ENCODE measurements at places on chromosomes 13 and 19.
A peak's percentile ranks its signal among the peaks of the same experiment; 100 is the strongest.

GRCh38 chr13:95073747-95074311 lies 227.4 kb downstream of the ABCC4 start:
- DNase-seq: peak; percentile 79

DNA sequence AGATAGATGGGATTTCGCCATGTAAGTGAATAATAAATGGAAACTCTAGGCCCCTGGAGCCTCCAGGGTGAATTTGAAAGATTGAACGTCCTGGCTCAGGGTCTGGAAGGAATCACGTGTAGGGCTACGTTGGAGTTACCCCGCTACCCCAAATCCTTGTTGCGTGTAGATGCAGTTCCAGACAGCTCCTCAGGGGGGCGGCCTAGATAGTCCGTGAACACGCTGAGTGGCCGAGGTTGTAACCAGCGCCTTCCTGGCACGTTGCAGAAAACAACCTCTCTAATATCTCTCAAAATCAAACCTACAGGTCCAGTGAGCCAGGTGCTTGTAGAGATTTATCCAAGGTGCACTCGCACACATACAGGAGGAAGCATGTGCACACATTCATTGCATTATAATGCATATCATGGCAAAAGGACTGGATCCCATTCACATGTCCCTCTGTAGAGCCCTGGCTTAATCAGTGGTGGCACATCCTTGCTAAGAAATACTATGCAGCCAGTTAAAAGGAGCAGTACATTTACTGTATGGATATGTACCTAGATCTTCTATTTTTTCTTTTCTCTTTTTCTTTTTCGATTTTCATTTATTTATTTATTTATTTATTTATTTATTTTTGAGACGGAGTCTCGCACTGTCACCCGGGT lies 2.5 kb upstream of the KEAP1 start:
- peak; percentile 66 for DNase-seq

DNA sequence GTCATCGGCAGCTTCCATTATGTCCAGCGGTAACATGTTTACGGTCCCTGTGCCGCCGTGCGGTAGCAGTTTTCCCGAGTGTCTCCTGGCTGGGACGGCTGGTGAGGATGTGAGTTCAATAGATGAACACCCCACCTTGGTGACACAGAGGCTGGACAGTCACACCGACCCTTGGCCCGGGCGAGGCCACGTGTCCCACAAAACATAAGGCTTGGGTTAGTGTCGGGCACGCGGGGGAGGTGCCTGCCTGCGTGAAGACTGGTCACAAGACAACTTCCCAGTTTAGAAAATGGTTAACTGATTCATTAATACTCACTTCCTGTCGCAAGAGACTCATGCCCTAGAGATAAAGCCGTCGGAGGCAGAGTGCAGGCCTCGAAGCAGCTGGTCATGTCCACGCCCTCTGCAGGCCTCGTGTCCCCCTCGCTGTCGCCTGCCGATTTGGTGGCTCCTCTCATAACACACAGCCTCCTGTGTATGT lies 17.2 kb downstream of the RASA3 start:
- DNase-seq: peak; percentile 76

DNA sequence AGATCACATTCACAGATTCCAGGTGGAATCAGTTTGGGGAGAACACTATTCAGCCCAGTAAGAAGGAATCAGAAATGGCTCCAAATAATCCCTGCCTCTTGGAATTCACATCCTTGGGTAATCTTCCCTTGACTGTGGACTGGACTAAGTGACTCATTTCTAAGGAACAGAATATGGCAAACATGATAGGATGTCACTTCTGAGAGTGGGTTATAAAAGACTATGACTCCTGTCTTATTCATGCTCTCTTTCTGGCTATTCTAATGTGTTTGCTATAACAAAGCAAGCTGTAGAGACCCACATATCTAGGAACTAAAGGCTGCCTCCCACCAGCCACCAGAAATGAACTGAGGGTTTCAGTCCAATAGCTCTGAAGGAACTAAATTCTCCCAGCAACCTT lies 37.8 kb downstream of the MBD3L2B start:
- no peak for DNase-seq

DNA sequence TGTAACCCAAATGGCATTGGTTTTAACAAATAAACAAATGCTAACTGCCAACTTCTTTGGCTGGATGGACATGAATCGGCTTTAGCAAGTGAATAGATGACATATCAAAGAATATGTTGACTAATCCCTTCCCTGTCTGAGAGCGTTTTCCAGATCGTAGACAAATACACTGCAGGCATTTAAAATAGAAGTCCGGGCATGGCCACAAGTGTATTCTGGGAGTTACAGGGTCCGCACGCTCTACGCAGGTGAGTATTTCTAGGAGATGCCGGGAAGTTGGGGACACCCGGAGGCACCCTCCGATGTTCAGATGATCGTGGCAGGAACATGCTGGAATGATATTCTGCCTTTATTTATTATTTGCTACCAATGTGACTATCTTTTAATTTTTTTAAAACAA lies 53.2 kb upstream of the ZNF536 start:
- no peak for DNase-seq

DNA sequence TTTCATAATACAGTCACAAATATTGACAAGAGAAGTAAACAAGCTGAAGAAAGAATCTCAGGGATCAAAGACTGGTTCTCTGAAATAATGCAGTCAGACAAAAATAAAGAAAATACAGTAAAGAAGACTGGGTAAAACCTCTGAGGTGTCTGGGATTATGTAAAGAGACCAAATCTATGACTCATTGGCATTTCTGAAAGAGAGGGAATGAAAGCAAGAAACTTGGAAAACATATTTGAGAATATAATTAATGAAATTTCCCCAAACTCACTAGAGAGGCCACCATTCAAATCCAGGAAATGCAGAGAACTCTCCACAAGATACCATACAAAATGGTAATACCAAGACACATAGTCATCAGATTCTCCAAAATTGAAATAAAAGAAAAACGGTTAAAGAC lies 53.0 kb upstream of the GPC6 start:
- DNase-seq: peak; percentile 22

DNA sequence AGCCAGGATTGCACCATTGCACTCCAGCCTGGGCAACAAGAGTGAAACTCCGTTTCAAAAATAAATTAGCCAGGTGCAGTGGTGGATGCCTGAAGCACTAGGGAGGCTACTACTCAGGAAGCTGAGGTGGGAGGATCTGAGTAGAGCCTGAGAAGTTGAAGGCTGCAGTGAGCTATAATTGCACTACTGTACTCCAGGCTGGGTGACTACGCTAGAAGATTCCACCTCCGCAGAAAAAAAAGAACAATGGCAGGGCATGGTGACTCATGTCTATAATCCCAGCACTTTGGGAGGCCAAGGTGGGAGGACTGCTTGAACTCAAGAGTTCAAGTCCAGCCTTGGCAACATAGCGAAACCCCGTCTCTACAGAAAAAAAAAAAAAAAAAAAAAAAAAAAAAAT lies 20.5 kb downstream of the HAUS8 start:
- no peak for DNase-seq

DNA sequence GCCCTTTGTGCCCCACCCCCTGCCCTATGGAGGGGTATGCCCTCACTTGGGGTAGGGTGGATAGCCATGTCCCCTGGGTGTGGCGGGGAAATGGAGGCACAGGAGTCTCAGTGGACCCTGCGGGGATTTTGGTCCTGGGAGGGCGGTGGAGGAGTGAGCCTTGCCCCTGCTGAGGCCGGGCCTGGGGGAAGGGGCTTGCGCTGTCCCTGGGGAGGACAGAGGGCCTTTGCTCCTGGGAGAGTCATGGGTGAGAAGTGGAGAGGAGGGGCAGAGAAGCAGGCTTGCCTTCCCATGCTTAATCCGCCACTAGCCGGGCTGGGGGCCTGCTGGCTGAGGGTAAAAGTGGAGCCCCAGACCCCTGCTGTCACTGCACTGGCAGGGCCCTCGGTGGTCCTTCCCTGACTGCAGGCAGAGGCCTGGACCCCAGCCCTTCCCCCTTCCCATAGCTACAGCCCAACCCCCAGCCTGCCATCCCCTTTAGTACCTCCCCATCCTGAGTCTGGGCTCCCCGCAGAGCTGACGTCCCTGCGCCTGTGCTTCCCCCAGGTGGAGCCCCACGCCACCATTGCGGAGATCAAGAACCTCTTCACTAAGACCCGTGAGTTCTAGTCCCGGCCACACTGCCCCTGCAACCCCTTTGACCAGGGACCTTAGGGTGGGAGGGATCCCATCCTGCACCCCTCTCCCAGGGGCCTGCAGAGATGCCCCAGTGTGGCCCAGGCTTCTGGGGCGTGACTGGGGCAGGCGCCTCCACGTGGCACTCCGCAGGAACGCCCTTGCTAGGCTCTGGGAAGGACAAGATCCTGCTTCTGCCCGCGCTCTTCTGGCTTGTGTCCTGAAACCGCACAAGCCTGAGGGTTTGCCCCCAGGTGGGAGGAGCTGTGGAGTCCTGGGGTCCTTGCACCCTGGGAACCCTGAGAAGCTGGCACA lies 8.9 kb downstream of the NDUFB7 start:
- DNase-seq: no peak

- peak; percentile 61 for DNase-seq
These were observed 216.4 kb downstream of the DLEU7 start for GRCh38 chr13:50627111-50627510.

DNA sequence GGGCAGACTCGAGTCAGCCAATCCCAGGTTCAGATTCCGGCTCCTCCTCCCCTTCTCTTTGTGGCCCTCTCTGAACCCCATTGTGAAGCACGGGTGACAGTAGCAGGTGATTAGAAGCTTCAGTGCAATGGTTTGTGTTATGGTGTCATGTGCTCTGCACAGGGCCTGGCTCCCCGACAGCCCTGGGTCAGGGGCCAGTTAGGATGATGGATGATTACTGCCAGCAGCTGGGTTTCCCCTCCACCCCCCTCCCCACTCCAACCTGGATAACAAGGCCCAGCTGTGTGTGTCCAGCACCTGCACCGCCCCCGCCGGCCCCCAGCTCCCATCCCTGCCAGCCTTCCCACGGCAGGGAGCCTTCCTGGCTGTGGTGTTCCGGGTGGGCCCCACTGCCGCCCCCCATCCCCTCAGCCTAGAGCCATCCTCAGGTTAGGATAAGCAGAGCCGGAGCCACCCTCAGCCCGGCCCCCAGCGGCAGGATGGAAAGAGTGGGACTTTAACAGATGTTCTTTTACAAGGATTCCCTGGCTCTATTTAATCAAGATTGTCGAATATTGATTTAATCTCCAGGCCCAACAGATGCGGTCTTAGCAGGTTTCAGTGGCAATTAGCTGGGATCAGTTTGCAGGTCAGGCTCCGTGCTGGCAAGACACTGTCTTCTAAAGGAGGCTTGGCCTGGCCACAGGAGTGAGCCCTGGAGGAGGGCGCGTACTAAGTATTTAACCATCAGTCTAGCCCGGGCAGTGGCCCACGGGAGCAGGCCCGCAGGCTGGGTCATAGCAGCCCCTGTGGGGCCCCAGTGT lies 156.2 kb downstream of the SIPA1L3 start:
- no peak for DNase-seq

GRCh38 chr19:16627193-16627927 lies 644 bp downstream of the MED26 start:
- no peak for DNase-seq

GRCh38 chr19:54662730-54663129 lies at the start of gene LILRB4:
Gene LILRB4, plus strand, starts transcription at chr19:54662985. Its CDS starts 49 bp downstream, at chr19:54663034.
- no peak for DNase-seq

DNA sequence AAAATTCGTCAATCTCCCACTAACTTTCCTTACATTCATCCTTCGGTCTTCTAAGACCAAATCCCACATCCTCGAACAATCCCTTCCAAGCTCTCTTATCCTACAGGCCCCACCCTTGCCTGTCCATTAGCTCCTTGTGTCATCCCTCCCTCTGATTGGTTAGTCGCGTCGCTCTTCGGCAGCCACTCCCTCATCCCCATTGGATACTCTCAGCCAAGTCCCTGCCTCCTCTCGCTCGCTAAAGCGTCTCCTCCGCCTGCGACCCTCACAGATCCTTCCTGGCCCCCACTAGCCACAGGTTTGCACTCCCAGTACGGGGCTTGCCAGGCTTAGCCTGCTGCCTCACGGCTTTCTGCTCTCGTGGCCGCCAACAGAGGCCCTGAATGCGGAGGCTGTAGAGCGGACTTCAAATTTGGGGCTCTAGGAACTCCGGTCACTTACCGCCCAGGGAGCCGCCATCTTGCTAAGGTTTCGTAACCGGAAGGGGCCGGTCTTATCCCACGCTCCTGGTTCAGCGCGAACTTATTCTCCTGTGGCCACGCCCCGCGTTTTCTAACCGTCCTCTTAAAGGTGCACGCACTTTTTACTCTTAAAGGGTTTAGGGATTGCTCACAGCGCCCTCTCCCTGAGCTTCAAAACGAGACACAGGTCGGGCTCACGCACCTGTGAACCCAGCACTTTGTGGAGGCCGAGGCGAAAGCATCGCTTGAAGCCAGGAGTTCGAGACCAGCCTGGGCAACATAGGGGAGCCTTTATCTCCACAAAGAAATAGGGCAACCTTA lies at the start of gene DMAC2:
Gene DMAC2, minus strand, starts transcription at position 472 of the 782 bp plus-strand sequence. Its CDS starts 13 bp downstream, at position 459.
- peak; percentile 97 for DNase-seq

DNA sequence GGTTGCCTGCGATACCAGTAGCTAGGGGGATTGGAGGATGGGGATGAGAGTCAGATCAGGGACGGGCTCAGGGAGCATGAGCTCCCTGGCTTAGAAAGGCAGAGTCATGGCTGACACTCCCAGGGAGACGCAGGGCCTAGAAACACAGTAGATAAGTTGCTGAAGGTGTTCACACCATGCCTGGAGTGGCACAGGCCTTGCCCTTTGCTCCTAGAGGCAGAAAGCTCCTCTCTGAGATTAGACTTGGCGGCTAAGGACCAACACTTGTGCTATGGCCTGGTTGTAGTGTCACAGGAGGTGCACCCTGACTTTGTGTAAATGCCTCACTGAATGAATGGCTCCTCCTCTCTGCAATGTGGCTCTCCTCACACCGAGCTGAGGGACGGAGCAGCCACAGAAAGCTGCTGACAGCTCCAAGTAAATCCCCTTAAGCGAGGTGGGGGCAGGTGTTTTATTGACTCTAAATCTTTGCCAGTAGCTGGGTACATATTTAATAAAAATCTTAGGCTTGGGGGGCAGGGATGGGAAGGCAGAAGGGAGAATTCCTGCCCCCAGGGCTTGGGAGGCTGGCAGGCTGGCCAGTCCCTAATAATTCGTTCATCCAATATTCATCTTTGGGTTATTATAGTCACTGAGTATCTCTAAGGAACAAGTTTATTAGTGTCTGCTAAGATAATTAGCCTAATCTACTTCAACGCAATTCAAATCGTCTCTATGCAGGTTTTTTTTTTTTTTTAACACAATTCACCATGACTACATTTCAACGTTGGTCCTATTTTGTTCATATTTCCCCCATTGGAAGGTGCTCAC lies 54.9 kb downstream of the SIAH3 start:
- DNase-seq: no peak

DNA sequence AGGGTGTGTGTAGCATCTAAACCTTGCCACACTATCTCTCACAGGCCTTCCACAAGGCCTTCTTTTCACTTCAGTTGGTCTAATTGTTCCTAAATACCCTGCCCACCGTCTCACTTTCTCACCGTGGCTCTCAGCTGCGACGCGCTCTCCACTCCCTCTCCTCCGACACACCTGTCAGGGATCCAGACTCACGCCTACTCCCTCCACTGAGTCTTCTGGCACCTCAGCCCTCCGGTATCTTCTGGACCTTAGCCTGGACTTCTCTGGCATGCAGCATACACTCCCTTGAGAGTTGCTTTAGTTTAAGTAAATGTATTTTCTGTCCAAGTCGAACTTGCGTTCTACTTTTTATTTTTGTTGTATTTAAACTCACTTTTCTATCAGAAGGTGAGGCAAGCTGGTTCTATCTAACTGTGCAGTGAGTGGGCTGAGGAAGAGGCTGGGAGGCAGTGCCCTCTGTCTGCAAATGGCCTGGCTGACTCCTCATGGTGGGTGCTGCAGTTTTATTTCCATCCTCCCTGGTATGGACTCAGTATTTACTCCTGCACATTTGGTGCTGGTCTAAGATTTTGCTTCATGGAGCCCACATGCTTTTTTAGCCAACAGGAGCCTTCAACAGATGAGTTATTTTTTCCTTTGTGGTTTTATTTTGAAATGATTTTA lies 28.5 kb upstream of the ARGLU1 start:
- no peak for DNase-seq

- DNase-seq: peak; percentile 98
These were observed 142.5 kb downstream of the DCLK1 start for GRCh38 chr13:35988648-35989081.

All from amniotic epithelial cell (primary cell).